ENCODE measurements at places on chromosomes 2 and 18. TPM values are rescaled to one million over a fixed set of nuclear protein-coding genes. Genes with fewer than 3 reads are reported as not detected.
A peak's percentile ranks its signal among the peaks of the same experiment; 100 is the strongest.

GRCh38 chr2:207332480-207333212, 166.9 kb upstream of the KLF7 start:
- DNase-seq, result no peak

- peak; percentile 46 for DNase-seq
Observed at GRCh38 chr2:3001615-3002560, 375.7 kb downstream of the EIPR1 start.

DNA sequence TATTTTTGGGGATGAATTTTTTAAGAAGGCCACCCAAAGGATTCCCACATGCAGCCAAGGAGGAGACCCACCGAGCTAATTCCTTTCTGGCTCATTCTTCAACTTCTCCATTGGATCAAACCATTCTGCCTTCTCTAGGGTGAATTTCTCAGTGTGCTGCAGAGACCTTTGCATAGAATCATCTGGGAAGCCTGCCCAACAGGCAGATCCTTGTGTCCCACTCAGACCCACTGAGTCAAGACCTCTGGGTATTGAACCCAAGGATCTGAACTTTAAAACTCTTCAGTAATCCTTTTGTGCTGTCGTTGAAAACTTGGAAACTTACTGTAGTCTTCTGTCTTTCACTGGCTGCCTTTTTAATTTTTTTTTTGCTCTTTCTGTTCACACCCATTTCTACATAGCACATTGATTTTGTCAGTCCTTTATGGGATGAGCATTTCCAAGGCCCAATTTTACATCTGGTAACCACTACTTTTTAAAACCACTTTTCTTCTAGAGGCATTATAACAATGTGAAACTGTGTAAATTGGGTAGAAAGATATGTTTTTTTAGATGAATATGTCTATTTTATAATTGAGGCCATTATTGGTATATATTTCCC, 120.2 kb downstream of the TSN start:
- DNase-seq, result no peak

DNA sequence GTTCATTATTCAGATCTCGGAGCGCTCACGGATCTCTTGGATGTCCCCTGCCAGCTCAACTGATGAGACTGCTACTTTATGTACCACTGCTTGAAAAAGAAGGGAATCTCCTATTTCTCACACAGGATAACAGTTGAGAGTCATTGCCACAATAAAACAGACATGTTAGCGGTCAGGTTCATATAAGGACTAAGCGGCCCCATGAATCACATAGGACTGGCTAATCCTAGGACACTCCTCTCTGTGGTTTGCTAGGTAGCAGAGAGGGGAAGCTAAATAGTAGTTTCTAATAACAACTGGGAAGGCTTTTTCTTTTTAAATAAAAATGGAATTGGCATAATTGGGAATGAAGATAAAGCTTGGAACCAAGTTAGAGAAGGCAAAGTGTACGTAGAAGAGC, 15.9 kb upstream of the TGFA start:
- no peak for DNase-seq

DNA sequence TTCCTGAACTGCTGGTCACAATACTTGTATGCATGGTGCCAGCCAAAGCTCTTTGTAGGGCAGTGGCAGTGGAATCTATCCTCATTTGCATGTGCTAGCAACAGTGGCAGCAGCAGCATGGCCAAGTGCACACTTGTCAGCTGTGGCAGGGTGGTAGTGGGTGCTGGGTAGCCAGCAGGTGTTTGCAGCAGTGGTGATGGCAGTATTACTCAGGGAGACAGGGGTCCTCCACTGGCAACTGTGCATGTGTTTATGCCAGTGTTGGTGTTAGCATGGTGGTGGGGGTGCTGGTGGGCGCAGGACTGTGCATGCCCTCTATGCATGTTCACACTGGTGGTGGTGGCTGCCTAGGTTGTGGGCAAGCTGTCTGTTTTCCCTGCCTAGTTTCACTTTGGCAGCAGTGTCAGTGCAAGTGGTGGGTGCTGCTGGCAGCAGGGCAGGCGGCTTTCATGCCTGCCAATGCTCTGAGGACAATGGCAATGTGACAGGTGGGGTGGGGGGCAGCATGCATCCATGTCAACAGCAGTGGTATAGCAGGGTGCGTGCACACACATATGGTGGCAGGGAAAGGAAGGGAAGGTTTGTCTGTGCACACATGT, 41.2 kb downstream of the GALNT13 start:
- peak; percentile 45 for DNase-seq

DNA sequence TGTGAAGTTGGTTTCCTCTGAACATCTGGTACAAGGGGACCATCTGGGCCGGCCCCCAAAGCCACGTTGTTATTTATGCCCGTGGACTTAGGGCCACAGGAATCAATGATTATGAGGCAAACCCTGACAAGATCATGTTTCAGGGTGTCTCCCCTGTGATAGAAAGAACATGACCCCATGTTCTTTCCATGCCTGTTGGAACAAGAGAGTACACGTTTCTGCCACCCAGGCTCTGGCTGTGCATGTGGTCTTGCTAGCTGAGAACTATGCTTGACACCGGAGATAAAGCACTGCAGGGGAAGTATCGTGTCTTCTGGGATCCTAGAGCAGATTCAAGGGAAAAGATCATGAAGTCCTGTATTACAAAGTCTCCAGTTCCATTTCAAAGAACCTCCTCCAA, 64.2 kb downstream of the TMEM17 start:
- DNase-seq, result no peak

DNA sequence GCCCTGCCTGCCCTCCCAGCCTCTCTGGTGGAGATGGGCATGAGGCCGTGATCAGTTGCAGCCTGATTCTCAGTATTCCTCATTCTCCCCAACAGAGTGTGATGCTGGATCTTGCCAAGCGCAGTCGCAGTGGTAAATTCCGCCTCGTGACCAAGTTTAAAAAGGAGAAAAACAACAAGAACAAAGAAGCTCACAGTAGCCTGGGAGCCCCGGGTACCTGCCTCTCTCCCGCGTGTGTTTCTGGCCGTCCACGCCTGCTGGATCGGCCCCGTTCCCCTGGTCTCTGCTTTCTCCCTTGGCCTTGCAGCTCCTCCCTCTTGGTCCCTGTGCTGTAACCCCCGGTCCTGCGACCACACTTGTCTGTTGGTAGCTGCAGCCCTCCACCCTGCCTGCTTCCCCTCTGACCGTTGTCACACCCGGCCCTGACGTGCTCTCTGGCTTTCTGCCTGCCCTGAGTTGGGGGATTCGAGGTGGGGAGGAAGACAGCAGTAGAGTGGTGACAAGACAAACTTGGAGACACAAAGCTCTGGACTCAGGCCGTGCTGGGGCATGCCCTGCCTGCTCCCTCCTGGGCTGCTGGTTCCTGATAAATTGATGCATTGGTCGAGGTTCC, 99.5 kb downstream of the USP40 start:
- DNase-seq, result no peak

DNA sequence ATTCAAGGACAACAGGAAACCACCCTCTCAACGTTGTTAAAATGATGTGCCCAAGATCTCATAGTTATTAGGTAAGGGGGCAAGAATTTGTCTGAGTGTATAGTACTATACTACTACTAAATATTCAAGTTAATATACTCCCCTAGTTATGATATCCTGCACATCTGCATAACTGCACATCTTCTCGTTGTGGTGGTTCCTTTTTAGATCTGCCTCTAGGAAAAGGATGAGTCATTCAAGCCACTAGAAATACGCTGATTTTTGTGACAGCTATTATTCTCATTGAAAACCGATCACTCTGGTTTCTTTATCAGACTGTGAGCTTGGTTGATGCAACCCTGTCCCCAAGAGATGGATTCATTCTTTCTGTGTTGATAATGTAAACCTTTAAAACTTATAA, 1067.0 kb upstream of the FANCL start:
- DNase-seq, result no peak

DNA sequence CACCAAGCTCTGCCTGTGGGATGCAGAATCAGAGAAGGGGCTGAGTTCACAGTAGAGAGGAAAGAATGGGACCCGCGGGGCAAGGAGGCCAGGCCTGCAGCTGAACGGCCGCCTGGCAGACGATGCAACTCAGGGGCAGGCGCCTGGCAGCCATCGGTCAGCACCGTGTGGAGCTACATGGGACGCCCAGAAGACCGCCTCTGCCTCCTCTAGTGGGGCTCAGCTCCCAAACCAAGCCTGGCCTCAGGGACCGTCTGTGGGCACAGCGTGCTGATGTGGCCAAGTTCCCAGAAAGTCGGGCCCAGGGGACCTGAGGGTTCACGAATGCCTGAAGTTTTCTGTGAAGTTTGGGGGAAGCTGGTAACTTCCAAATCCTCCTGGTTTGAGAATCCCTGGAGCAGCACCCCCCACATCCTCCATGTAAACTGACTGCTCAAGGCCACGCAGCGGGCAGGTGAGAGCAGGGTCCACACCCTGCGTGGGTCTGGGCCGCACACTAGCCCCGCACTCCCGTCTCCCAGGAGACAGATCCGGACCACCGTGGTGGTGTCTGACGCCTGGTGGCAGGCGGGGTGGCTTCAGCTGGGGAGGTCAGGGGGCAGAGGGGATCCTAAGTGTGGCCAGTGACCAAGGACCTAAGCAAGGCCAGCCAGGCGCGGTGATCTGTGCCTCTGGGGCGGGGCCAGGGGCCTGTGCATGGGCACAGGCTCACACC, 14.6 kb downstream of the SNORC start:
- DNase-seq, result no peak

GRCh38 chr18:59359576-59359952, 499 bp upstream of the LMAN1 start:
- DNase-seq, result peak; percentile 53

DNA sequence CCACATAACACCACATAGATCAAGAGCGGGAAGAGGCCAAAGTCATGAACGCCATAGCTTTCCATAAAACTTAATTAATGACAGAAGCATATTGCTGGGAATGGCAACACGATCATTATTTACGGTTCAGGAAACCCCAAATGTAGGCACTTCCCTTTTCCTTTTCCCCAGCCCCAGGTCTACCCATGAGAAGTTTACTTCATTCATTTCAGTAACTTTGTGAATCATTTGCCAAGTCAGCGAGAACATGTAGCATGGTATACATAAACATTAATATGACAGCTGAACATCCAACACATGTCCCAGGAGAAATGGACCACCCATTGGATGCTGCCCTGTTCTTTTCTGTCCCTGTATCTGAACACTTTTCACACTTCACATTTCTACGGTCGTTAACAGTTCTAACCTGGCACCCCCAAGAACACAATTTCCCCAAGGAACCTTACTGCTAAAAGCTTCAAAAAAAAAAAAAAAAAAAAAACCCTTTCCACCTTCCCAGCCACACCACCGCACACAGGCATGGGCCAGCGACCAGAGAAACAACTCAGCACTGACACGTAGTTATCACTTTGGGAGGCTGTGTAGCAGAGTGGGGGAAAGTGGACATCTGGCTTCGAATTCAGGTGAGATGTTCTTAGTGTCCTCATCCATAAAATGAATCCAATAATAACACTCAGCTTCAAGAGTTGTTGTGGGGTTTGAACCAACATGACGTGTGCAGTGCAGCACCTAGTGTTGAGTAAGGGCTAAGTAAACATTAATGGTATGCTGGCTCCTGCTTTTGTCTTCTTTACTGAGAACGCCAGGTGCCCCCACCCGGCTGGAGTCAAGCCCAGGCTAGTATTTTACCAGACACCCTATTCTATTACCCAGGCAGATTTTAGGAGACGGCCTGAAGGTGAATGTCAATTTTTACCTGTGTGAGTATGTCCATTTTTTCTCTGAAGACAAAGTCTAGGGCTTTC, 371.5 kb downstream of the LNPK start:
- DNase-seq, result no peak

CTNNA2 gene
- 44.8 TPM for polyA plus RNA-seq

CCDC85A gene
- 4.0 TPM for polyA plus RNA-seq

SCYGR4 gene
- polyA plus RNA-seq, result not detected

APLF gene
- 0.24 TPM for polyA plus RNA-seq

SLC4A5 gene
- polyA plus RNA-seq, result 0.37 TPM
